ENCODE measurements at places on chromosomes 12 and 14. TPM values are rescaled to one million over a fixed set of nuclear protein-coding genes. Genes with fewer than 3 reads are reported as not detected.

Gene CHGA
- polyA plus RNA-seq, result 0.19 TPM

- DNase-seq, result no peak
These were observed 255.2 kb upstream of the DDHD1 start for GRCh38 chr14:53408175-53408879.

GRCh38 chr12:6548966-6549683, 6.7 kb downstream of the IFFO1 start:
- DNase-seq, result no peak

GRCh38 chr12:91058786-91059185, 962 bp upstream of the KERA start:
- DNase-seq, result no peak

DNA sequence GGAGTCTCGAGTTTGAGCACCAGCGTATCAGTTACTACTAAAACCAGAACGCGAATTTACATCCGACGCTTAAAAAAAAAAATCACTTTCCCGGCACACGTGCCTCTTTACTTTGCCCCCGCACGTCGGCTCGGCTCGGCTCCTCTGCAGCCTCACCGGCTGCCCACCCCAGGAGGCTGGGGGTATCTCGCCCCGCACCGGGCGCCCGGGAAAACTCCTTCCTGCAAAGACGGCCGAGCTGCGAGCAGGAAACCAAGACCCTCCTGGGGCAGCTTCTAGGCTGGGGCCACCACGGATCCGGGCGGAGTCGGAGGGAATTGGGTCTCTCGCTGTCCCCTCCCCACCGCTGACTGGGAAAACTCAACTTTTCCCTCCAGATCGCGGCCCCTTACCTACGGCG, 610 bp downstream of the VSIG10 start:
- DNase-seq, result peak; percentile 36
